Breast epithelium (tissue), 4 donors: ENCODE measurements at places on chromosomes 7 and 10.
A peak's percentile ranks its signal among the peaks of the same experiment; 100 is the strongest.

DNA sequence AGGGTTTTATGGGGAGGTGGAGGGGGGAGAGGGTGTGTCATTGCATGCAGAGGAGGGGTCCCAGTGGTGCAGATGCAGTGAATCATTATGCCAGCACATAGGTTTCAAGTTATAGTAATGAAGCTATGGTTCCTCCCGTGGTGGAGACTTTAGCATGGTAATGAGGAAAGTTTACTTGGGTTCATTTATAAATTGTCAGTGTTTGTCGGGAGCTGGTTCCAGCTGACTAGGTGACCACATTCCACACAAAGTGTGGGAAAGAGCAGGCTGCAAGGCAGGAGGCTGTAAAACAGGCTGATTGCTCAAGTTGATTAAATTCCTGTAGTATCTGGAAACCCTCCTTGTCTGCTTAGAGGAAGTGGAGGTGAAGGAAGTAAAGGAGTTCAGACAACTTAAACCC, 78.9 kb downstream of the SRI start:
- H3K4me3 ChIP-seq: no peak overlapping the region
- no peaks in the 10 kb centered on the region for H3K36me3 ChIP-seq
- no peak overlapping the region for H3K27ac ChIP-seq
- H3K27me3 ChIP-seq: no peaks in the 10 kb centered on the region

- H3K27me3 ChIP-seq: no peaks in the 10 kb centered on the region
- no peaks in the 10 kb centered on the region for H3K36me3 ChIP-seq
- H3K4me1 ChIP-seq: no peaks in the 10 kb centered on the region
- DNase-seq: no peak
These were observed 212.7 kb upstream of the FAM3C start for GRCh38 chr7:121608785-121609184.

- H3K27ac ChIP-seq: no peak overlapping the region
- no peak overlapping the region for H3K4me3 ChIP-seq
- no peak for DNase-seq
- H3K27me3 ChIP-seq: peaks cover 6% of the 10 kb centered on the region
These were observed 138.1 kb downstream of the EMX2 start for GRCh38 chr10:117680601-117681000.

GRCh38 chr10:63554657-63555056, 33.5 kb downstream of the REEP3 start:
- H3K27ac ChIP-seq: peak overlapping the region; percentile 85
- no peak overlapping the region for H3K4me3 ChIP-seq
- H3K27me3 ChIP-seq: no peaks in the 10 kb centered on the region
- H3K36me3 ChIP-seq: no peaks in the 10 kb centered on the region
- DNase-seq: no peak
